ENCODE measurements at places on chromosomes 3 and 15.

GRCh38 chr3:160686955-160687535 is 10.1 kb downstream of the ARL14 start:
- DNase-seq, result peak; percentile 60

GRCh38 chr3:51964521-51964920 is 2.7 kb downstream of the PCBP4 start:
- no peak for DNase-seq

DNA sequence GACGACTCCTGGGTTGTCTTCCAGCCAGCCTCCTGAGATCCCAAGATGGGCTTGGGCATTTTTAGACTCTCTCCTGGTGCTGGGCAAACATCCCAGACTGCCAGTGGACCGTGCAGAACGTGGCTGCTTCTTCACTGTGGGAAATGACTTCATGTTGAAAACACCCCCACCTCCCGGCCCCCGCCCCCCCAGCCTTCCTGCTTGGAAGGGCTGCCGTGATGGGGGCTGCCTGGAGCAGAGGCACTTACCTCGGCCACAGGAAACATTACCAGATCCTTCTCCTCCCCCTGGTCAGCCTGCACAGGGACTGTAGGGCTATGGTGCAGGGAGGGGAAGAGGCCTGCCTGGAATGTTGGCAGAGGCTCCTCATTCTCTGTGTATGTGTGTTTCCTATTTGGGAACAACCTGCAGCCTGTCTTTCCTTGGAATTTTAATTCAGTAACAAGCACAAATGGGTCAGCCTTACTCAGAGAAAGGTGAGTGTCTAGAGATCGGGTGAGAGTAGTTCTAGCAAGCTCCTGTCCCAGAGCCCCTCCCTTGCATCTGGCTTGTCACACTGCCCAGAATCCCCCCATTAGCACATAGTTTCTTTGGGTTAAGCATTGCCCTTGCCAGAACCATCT is 90.8 kb downstream of the ANP32A start:
- DNase-seq, result no peak

DNA sequence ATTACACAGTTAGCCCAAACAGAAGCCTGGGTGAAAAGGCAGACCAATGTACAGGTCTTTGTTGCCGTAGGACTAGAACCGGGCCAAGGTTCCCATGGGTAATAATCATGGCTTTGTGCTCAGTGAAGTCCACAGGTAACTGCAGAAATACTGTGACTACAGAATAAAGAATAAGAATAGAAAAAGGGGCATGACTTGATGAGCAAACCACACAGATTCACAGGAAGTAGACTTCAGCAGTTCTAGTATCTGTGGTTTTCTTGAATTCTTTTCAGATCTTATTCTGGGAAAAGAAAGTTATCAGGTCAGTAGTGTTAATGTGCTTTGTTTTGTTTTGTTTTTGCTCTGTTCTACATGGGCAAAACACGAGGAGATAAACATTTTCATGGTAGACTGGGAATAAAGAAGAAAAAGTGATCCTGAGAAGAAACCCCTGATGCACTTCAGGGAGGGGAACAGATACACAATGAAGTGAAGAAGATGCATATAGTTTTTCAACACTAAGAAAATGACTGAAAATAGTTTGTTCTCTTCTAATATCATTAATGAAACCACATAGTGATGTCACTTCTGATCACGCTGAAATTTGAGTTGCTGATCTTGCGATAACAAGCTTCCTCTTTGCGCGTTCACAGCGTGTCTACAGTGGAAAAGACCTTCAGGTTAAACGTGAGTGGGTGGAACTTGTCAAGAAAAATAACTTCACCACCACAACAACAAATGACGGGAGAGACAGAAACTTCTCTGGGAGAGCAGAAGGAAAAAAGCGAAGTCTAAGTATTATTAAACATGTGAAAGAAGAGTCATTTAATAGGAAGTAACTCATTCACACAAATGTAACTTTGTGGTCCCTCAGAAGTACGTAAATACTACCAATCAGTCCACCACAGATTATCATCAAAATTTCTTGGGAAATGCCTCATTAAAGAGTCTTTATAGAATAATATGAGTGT is 315.8 kb upstream of the SATB1 start:
- DNase-seq, result peak; percentile 42

DNA sequence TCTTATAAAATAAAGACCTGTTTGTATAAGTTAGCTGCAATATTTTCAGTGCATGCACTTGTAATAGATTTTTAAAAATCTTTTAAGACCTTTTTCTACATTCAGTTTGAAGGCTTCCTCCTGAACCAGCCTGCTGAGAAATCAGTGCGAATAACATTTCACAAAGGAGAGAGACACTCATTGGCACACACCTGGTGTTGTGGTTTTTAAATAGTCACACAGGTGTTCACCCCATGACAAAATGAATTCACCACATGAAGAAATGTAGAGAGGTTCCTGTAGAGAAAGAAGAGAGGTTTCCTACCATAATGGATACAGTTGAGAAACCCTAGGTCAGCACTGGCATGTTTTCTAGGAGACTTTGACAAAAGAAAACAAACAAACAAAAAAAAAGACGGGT is 237.3 kb downstream of the CNTN6 start:
- no peak for DNase-seq

DNA sequence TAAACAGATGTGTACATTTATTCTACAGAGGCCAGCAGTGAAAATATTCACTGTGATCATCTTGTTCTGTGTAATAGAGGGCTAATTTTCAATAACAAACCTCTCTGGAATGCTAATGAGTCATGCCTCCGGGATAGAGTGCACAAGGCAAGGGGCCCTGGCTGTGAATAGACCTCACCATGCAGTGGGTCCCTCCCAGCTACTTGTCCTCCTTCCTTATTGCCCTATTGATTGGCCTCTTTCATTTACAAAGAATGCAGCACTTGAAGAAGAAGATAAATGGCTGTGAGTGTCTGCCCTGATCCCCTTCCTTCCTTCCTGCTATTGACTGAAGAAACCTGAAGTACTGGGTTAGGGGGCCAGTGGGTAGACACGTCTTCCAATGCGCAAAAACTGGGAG is 436.3 kb downstream of the WDR72 start:
- no peak for DNase-seq

DNA sequence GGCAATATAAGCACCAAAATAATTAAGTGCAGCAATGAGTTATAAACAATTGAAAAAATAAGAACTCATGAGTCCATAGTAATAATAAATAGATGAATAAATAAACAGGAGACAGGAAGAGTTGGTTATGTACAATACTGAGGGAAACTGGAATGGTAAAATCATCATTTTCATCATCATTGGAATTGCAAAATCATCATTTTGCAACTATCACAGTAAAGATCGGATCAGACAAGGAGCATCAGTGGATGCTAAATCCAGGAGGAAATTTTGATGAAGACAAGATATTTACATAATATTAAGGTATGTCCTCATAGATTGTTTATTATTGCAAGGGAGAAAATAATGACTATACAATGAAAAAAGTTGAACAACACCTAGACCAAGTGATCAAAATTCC is 38.8 kb upstream of the ACAN start:
- no peak for DNase-seq

DNA sequence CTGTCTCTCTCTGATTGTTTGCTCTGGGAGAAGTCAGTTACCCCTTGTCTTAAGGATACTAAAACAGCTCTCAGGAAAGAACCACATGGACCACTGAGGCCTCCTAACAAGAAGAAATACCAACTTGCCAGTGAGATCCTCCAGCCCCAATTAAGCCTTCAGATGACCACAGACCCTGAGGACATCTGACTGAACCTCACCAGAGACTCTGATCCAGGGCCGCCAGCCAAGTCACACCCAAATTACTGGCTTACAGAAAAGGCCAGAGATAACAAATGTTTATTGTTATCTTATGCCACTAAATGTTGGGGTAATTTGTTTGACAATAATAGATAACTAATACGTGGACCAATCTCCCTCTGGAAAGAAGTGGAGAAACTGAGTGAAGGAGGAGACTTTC is 40.2 kb downstream of the SLC12A8 start:
- no peak for DNase-seq

DNA sequence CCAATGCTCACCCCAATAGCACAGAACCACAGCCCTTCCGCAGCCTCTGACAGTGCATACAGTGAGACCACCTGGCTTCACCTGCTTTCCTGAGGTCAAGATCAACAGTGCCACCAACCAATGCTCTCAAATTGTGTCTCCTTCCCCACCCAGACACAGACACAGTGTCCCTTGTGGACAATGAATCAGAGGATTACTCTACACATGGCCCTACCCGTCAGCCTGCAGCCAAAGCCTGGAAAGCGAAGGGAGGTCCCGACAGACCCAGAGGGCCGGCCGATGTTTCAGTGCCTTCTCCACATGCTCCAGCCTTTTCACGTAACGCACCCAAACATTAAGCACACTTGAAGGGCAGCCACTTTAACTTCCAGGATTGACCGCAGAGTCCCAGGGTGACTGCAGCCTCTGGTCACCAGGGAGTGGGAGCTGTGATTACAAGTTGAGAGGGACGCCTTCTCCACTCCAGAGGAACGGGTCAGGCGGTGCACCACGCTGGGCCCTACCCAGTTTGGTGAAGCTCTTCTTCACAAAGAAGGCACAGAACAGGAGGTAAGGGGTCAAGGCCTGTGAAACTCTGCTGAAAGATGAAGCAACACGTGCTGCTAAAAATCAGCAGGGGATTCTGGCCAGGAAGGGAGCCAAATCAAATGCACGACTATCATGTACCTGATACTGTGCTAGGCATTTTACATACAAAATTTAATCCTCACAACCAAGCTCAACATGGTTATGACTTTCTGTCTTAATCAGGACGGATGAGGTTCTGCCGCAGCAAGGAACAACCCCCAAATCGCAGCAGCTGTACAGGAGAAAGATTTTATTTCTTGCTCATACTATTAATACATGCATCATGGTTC is 17.2 kb downstream of the KLHL25 start:
- DNase-seq, result no peak

DNA sequence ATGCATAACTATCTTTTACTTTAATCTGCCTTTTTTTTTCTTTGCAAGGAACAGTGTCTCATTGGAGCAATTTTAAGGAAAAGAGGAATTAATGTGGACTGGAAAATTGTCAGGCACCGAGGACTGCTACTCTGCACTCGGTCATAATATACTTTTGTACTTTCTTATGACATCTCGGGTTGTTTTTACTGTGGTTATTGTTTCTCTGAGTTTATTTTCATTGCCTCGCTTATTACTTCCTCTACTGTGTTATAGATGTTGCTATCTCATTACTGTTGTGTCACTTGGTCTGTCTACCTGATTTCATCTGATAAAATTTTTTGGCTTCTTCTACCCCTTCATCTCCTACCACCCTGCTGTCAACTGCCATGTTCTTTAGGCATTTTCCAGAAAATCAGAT is 213.5 kb upstream of the POU1F1 start:
- DNase-seq, result no peak

DNA sequence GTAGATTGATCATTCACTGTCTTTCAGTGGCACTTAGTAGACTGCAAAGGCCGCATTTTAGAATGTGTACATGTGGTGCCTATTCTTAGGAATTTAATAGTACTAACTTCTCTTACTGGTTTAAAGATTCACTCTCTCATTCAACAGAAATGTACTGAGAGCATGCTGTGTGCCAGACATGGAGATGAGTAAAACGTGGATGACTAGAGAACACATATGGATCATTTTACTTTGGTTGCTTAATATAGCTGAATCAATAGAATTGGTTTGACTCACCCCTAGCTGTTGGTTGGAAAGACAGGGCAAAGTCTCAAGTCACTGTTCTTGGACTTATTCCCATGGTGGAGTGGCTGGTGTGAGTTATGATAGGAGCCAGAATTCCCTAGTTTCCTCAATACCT is 109.1 kb upstream of the TNFAIP8L3 start:
- DNase-seq, result no peak

DNA sequence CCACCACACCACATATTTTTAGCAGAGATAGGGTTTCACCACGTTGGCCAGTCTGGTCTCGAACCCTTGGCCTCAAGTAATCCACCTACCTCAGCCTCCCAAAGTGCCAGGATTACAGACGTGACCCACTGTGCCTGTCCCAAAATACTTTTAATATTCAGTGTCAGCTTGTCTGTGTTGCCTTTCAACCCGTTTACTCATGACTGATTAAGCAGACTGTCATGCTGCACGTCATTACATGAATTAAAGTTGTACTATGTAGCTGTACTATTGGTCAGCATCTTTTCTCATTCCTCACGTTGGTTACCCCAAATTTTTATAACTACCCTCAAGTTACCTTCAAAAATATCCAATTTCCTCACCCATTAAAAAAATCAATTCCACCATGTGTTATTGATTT is 48.7 kb upstream of the GADL1 start:
- DNase-seq, result no peak

DNA sequence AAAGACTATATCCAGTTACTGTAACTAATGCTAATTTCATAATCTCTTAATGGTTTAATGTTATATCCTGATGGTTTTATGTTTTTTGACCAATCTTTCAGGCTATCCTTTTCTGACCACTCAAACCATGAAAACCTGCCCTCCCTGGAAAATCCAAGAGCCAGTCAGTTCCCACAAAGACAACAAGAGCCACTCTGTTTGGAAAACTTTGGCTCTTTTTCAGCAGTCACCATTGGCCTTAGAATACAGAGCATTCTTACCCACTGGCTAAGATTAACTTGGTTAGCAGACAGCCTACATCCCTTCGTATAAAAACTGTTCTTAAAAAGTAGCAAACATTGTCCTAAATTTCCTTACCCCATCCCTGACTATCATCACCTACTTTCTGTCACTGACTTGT is 32.9 kb downstream of the ALCAM start:
- no peak for DNase-seq

DNA sequence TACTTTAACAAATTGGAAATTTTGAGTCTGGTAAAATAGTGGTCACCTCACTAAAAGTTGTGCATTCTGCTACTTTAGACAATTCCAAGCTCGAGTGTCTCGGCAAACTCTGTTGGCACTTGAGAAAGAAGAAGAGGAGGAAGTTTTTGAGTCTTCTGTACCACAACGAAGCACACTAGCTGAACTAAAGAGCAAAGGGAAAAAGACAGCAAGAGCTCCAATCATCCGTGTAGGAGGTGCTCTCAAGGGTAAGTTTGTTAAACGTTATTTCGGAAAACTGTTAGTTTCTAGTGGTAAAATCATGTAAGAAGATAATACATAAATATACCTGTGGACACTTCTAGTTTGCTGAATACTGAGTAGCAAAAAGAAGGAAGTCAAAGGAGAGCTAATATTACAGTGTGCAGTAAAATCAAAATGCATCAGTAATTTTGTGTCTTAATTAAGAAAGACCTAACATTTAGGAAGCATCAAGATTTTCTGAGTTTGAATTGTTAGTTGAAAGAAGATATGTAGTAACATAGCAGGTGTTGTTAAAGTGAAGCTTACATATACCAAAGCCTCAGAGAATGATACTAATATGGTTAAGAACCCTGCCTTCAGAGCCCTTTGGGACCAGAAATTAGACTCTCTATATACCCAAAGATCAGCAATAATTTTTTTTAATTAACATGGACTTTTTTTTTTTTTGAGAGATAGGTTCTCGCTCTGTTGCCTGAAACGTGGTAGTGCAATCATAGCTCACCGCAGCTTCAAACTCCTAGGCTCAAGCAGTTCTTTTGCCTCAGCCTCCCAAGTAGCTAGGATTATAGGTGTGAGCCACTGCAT is 23.0 kb downstream of the BUB1B start:
- DNase-seq, result no peak

GRCh38 chr15:60408463-60408981 is 10.7 kb upstream of the ANXA2 start:
- DNase-seq, result peak; percentile 91

Data from AML-193 (cell line).